ENCODE measurements at places on chromosomes 12 and 14. TPM values are rescaled to one million over a fixed set of nuclear protein-coding genes. Genes with fewer than 3 reads are reported as not detected.

GRCh38 chr12:116495260-116495659 is 63.9 kb upstream of the MAP1LC3B2 start:
- no peak for DNase-seq

GRCh38 chr12:111203446-111203845 is 165.4 kb downstream of the PHETA1 start:
- no peak for DNase-seq

GRCh38 chr14:74258764-74259035 is 19.5 kb downstream of the VSX2 start:
- peak; percentile 15 for DNase-seq

DNA sequence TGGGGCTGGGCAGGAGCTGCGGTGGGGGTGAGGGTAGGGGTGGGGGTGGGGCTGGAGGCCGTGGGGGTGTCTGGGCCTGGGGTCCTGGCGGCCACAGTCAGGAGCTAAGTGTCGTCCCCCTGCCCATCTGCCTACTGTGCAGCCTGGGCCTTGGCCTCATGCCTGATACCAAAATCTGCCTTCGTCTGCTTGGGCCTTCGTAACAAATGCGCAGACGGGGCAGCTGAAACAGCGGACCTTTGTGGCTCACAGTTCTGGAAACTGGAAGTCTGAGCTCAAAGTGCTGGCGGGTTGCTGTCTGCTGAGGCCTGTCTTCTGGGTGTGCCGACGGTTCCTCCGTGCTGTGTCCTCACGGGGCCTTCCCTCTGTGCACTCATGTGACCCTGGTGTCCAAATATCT is 61.7 kb downstream of the KIF26A start:
- DNase-seq: no peak

- no peak for DNase-seq
These were observed 32.0 kb upstream of the CCND2 start for GRCh38 chr12:4241592-4241991.

GRCh38 chr14:74905595-74906142 is 17.4 kb downstream of the RPS6KL1 start:
- DNase-seq: peak; percentile 86

DNA sequence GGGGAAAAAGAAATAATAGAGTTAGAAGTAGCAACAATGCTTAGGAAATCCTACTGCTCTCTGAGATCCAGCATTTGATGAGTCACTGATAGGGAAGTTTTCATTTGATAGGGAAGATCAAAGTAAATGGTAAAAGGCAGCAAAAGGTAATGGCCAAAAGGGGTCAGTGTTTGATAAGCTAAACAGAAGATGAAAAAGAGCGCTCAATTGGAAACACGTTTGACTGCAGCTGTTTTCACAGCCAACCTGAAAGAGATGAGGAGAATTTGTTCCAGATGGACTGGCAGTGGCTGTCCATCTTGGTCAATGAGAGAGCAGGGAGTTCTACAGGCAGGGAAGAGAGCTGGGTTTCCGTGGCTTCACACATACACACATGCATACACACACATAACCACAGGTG is 264.2 kb downstream of the TMEM132C start:
- DNase-seq: no peak

Gene SDSL
- total RNA-seq: 7.6 TPM

Gene TOMM20L
- not detected for total RNA-seq

Gene ERGIC2
- total RNA-seq: 93.1 TPM

Gene COPS7A
- 81.9 TPM for total RNA-seq

Gene LTB4R2
- total RNA-seq: 1.5 TPM
